ENCODE measurements at places on chromosomes 1 and 21.

- peak; percentile 66 for DNase-seq
Measured at GRCh38 chr1:206905295-206906164, 8.3 kb downstream of the IL24 start.

DNA sequence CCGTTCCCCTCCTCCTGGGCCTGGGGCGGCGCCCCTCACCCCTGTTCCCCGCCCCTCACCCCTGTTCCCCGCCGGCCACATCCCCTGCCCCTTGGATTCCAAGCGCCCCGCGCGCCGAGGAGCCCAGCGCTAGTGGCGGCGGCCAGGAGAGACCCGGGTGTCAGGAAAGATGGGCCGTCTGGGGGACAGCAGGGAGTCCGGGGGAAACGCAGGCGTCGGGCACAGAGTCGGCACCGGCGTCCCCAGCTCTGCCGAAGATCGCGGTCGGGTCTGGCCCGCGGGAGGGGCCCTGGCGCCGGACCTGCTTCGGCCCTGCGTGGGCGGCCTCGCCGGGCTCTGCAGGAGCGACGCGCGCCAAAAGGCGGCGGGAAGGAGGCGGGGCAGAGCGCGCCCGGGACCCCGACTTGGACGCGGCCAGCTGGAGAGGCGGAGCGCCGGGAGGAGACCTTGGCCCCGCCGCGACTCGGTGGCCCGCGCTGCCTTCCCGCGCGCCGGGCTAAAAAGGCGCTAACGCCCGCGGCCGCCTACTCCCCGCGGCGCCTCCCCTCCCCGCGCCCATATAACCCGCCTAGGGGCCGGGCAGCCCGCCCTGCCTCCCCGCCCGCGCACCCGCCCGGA is at the start of gene TP73:
Gene TP73, plus strand, starts transcription at position 587 of the 618 bp plus-strand sequence. CDS start 29,850 bp downstream, outside the sequence.
- DNase-seq: peak; percentile 62

- no peak for DNase-seq
Measured at GRCh38 chr1:33599516-33600115, 127.2 kb downstream of the ZSCAN20 start.

DNA sequence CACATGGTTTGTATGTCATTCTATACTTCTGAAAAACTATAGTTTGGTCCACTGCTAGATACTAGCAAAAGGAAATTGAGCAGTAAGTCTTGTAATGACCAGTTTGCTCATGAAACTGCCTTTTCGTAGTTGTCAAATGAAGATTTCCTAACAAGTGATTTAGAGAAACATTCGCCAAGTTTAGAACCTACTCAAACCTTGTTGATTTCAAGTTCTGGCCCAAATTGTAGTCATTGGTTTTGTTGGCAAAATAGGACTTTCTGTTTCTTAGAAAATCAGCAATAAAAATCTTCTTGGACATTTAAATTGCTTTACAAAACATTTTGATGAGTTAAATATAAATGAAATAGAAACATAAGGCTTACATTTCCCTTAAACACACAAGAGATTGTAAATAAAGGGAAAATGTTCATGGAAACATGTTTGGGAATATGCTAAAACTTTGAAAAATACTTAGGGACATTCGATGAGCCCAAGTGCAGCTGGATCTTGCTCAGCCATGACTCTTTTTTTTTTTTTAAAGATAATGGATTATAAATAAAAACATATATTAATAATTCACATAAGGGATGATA is 178.5 kb upstream of the LYPLAL1 start:
- no peak for DNase-seq

GRCh38 chr1:219330669-219331068 is 157.0 kb downstream of the LYPLAL1 start:
- no peak for DNase-seq

DNA sequence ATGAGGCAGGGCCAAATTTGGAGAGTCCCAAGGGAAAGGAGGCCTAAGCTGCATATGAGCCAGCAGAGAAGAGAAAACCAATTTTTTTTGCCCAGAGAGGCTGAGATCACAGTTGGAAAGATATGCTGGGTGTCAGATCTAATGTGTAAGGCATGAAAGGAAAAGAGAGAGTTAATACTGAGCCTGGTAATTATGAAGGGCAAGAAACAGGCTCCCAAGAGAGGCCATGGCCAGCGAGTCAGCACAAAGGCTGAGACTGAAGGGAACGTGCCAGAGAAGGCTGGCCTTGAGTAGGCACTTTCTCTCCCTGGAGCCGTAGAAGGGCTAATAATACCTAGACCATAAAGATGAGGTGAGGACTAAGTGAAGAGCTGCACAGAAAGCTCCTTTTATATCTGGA is 31.8 kb upstream of the BEND5 start:
- no peak for DNase-seq

GRCh38 chr1:245648749-245649522 is 494.2 kb downstream of the KIF26B start:
- DNase-seq: no peak

DNA sequence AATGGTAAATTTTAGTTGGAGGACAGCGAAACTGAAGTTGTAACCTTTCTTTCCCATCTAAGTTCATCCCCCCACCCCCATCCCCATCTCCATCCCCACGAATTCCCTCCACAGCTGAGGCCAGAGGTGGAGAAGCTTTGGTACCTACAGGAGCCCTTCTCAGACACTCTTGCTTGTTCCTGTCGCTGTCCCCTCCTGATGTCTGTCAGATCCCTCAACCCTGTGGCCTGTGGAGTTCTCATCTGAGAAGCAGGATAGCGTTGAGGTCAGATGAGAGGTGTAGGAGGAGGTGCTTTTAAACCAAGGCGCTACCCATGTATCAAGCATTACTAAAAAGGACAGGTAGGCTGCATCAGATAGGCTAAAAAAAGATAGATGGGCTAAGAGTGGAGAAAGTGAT is 769 bp downstream of the NTPCR start:
- peak; percentile 37 for DNase-seq

DNA sequence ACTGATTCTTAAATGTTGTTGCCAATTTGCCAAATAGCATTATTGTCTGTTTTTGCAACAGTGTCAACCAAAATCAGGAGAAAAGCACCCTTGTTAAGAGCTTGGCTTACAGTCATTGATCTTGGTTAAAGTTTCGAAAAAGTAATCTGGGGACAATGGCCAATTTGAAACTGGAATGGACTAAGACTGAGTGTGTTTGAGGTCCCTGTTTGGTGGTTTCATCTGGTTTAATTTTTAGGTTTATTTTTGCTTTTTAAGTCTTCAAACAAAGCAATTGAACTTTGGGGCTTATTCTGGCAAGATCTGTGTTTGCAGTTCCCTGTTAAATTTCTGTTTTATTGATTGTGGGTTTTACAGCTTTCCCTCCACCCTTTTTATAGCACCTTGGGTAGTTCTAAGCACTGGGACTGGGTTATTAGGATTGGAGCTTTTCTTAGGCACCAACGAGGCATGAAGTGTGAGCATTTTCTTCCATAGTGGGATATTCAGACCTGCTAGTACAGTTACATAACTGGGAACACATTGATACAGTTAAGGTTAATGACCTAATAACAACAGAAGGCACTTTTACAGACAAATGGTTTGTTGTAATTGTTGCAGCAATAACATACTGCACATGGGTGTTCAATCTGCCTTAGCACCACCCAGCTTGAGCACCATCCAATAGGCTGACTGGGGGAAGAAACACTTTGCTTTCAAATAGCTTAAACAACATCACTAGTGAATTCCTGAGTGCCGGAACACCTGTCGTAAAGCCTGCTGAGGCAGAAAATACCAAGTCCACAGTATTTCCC is 40.6 kb upstream of the MAP10 start:
- DNase-seq: no peak

DNA sequence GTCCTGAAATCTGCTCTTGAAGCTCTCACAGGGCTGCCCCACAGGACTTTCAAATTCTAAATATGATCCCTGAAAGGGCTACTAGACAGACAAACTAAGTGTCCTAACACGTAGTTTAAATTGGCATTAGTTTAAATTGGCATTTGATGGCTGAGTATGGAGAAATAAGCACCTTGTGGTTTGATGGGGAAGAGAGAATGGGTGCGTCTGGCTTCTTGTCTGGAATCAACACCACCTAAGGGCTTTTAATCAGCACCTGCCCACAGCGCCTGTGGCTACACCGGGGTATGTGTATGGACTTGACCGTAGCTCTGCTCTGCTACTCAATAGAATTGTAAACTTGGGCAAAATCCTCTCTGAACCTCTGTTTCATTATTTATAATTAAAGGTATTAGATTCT is 5.7 kb upstream of the LAMB3 start:
- no peak for DNase-seq

DNA sequence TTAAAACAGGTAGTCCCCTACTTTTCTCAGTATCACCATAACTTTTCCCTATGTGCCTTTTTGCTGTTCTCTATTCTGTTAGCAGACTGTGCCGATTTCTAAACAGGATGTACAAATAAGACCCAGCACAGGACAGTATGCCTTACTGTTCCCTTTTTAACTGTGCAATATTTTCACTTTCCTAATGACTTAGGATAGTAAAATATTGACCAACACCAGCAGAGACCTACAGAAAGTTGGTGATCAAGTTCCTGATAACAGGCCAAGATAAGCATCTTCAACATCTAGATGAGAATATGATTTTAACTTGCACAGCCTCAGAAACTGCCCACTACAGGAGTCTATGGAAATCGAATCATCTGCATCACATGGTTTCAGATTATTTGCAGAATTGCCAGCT is 42.0 kb downstream of the ADSS2 start:
- no peak for DNase-seq

DNA sequence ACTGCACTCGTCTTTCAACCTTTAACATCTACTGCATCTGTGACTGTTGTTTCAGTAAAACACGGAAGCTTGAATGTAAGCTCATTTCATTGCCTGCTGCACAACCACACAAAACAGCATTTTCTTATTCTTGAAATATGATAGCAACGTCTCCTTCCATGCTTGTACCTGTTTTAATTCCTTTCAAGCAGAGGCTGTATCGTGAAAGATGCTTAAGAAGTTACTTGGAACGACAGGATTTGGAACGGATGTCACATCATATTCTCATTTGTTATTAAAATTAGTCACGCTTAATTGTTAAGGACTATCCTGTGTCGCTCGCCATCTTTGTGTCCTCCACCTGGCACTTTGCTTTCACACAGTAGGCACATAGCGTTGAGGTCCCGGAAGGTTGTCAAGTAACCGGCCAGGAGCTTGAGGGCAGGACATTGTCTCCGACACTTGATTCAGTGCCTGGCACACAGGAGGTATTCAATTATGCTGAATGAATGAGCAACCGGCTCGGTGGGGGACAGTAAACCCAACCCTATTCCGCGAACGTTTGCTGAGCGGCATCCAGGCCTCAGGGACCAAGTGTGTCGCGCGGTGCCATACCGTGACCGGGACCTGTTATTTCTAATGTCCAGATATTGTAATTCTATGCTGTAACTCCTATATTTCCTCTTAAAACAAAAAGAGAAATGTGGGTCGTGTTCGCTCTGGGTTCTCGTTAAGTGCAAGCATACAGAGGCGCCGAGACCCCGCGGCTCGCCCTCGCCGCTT is 499 bp upstream of the SH3GLB1 start:
- DNase-seq: no peak

- no peak for DNase-seq
Measured at GRCh38 chr1:64511044-64511443, 41.1 kb downstream of the CACHD1 start.

- no peak for DNase-seq
Measured at GRCh38 chr1:42975561-42976225, 17.0 kb upstream of the SLC2A1 start.

GRCh38 chr1:152461544-152461943 is 47.5 kb upstream of the CRNN start:
- DNase-seq: peak; percentile 53

DNA sequence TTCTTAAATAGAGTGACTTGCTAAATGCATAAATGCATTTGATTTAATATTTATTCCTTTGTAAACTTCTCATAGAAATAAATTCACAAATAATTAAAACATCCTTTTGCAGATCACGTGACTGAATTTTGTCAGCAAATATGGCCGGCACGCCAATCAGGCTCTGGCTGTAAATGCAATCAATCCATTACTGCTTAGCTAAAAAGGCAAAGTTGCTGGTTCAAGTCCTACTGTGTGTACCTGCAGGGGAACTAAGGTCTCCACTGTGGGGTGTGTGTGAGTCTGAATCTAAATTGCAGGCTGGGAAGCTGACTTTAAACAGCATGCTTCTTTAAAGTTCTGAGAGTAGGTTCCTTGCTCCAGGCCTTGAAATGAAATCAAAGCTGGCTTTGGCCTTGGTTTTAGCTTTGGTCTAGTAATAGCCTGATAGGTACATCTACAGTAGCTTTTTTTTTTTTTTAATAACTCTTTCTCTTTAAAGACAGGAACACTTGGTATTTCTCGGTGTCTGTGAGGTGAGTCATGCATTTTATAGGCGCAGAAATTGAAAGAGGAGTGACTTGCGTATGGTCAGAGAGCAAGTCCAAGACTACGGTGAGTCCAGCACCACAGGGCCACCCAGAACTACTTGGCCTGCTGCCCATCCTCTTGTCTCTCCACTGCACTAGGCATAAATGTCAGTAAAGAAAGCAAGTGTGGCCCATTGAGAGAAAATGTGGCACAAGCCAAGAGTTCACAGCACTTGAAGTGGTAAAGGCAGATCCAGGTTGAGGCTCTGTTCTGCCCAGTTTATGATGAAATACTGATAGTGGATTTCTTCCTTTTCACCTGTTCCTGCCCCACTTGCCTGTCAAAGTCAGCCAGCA is 36.2 kb upstream of the LYST start:
- DNase-seq: no peak

GRCh38 chr1:229131243-229132105 is 139.4 kb upstream of the RAB4A start:
- DNase-seq: no peak

Measured in DND-41 (cell line).